ENCODE measurements at places on chromosomes 1 and 21.

- DNase-seq = no peak
Measured at GRCh38 chr1:72432645-72433267, 150.4 kb upstream of the NEGR1 start.

- DNase-seq = no peak
Measured at GRCh38 chr1:202644219-202645096, 65.8 kb downstream of the SYT2 start.

GRCh38 chr1:100699744-100700143, 19.8 kb upstream of the VCAM1 start:
- no peak for DNase-seq

DNA sequence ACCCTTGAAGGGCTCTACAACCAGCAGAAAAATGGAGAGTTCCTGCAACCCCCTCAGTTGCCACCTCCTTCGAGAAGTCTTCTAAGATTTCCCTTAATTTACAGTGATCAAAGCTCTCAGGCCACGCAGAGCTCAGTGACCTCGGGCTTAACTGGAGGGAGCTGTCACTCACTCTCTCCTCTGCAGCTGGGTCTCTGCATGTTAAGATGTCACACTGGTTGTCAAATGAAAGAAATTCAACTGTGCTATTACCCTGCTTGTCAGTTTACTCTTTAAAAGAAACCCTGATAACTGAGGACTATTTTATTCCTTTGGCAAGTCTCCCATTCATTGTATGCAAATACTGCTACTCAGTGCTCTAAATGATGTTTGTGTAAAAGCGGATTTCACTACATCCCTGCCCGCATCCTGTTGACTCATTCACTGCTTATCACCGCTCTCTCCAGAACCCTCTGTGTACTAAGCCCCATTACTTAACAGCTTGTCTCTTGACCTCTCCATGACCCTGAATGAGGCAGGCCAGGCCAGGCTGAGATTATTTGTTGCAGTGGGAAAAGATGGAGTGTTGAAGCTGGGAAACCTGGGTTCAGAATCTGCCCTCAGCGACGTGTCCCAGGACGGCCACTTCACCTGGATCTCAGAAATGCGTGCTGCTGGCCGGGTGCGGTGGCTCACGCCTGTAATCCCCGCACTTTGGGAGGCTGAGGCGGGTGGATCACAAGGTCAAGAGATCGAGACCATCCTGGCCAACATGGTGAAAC, 13.7 kb downstream of the DHRS3 start:
- peak; percentile 83 for DNase-seq

DNA sequence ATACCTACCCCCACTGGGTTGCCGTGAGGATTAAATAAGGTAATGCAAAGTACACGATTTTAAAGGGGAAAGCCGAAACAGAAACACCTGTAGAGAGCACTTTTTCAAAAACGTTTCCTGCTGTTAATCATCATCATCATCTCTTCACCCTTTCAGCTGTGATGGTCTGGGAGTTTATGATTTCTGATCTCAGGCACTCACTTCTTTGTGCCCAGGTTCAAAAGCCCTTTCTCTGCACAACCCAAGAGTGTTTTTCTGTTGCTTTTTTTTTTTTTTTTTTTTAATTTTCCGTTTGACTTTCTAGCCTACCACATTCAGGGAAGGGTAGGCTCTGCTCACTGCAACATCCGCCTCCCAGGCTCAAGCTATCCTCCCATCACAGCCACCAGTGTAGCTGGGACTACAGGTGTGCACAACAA, 936 bp upstream of the UBXN11 start:
- peak; percentile 80 for DNase-seq

DNA sequence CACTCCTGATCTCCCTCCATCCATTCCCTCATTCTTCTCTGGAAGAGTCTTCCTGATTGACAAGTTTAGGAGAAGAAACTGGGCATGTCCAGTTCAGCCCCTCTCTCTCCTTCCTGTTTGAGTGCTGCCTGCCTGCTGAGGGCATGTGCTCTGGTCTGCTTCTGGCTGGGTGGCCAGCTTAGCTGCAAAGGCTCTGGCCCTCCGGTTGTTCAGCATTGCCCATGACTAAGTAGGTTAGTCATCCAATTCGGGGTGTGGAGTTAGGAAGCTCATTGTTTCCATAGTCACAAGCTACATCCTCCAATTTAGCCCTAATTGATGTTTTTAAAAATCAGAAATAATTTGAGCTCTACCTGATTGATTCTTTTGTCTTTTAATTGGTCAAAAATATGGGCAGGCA, 25.6 kb upstream of the PLA2G2E start:
- DNase-seq = no peak

DNA sequence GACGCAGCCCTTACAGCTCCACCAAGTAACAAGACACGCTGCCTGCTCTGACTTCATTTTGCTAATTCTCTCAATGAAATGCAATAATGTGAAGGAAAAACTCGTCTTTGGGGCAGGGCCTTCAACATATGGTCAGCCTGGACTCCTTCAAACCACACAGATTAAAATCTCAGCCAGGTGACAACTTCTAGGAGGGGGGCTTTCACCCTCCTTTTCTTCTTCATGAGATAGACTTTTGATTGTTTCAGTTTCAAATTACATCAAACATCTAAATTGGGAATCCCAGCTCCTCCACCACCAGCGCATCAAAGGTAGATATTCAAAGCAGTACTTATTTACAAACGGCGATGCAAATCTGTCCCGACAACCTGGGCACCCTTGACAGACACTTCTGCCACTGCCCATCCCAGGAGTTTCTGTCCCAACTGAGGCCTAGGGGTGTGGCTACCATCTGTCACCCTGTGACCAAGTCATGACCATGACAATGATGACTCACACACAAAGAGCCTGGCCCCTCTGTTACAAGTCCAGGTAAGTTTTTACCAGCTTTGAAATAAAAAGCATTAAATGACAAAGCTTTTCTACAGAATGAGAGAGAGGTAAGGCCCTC, 29.7 kb downstream of the SSBP3 start:
- peak; percentile 76 for DNase-seq

- no peak for DNase-seq
Measured at GRCh38 chr1:172390301-172390682, 30.2 kb upstream of the C1orf105 start.

GRCh38 chr1:219568733-219569132, 44.2 kb downstream of the ZC3H11B start:
- DNase-seq = no peak

- DNase-seq = no peak
Measured at GRCh38 chr1:224339442-224340033, 9.6 kb upstream of the NVL start.

DNA sequence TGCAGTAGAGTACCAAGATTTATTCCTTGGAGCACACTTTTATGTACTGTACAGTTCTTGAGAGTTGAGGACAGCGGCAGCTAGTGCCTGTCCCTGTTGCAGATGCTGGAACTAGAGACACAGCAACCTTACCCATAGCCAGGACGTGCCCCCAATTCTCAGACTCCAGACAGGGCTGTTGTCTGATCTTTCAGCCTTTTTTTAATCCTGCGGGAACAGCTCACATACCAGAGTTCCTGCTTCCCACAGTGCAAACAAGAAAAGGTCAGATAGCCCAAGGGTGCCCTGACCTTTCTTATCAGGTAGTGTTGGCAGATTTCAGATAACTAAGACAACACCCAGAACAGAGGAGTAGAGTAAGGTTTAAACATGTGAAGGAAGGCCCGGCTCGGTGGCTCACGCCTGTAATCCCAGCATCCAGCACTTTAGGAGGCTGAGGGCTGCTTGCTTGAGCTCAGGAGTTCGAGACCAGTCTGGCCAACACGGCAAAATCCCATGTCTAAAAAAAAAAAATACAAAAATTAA, 78.5 kb downstream of the DOP1B start:
- DNase-seq = no peak

DNA sequence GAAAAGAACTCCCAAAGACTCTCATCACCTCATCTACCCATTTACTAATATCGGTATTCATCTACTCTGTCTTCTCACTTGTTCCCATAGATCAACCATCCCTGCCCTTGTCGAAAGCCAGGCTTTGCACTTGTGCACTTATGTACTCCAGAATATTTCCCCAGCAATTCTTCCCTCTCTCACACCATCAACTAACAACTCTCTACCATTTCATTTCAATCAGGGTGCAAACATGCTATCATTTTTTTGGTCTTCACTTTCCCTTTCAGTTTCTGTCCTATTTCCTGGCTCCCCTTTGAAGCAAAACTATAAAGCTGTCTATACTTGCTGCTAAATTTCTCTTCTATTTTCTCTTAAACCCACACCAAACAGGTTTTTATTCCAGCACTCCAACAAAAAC, 6.7 kb downstream of the C1orf105 start:
- DNase-seq = peak; percentile 62

GRCh38 chr1:151131701-151132334, 14.6 kb downstream of the SEMA6C start:
- DNase-seq = no peak

DNA sequence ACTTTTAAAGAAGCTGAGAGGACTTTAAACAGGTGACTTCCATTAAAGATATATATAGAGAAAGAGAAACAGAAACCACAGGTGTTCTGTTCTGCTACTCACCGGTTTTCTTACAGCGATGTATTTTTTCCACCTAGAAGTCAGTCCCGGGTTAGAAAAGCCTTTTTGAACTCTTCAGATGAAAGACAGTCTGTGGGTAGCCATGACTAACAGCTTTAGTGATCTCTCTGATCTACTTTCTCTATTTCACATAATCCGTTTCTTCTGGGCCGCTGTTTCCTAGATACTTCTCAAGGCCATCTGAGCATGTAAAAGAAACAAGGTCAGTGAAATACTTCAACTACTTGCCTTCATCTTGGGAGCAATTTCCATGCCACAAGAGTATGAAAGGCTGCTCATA, 25.1 kb downstream of the WDR64 start:
- DNase-seq = peak; percentile 84

GRCh38 chr1:70864302-70864701, 183.3 kb downstream of the PTGER3 start:
- DNase-seq = no peak

GRCh38 chr1:56850411-56850810, 4.2 kb upstream of the C8A start:
- no peak for DNase-seq

DNA sequence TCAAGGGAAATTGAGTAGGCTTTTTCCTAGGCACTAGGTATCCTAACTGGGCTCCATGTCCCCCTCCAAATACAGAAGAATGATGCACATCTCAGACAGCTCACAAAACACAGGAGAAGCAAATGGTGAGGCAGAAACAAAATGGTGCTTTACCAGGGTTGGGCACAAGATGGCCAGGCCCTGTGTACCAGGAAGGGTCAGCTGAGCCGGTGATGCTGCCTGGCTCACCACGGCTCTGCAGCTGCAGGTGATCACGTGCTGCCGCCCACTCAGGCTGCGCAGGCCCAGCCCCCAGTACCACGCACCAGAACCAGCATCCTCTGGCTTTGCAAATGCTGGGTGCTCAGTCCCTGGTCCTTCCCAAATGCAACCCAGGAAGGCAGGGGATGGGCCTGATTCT, 993 bp upstream of the DSCAM start:
- no peak for DNase-seq

- no peak for DNase-seq
Measured at GRCh38 chr1:5235355-5235899, 581.0 kb downstream of the AJAP1 start.

- DNase-seq = no peak
Measured at GRCh38 chr1:8145545-8146202, 119.6 kb upstream of the ERRFI1 start.

DNA sequence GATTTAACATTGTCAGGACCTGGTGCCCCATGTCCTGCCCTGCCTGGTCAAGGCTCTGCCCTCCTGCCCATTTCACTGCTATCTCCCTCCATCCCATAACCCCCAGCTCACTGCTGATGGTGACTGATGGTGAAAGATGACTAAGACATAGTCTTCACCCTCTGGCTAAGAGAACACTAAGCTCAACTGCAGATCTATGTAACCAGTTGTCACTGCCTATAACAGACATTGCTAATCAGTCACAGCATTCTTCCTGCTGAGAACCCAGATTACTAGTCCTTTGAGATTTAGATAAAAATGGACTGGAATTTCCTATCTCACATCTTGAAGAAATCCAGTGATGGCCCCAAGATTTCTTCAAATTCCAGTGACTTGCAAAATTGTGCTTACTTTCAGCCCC, 8.0 kb upstream of the ZNF362 start:
- DNase-seq = no peak

DNA sequence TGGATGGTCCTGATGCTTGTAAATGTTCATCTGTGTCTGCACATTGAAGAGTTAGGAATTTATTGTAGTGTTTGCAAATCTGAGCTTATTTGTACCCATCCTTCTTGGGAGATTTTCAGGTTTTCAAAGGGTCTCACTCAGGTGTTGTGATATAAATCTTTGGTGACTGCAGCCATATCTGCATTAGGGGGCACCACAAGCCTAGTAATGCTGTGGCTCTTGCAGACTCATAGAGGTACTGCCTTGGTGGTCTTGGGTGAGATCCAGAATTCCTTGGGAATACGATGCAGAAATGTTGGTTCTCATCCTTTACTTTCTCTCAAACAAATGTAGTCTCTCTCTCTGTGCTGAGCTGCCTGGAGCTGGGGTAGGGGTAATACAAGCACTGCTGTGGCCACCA, 405.9 kb downstream of the TTLL7 start:
- no peak for DNase-seq

GRCh38 chr1:1910033-1910465, 5.0 kb upstream of the CALML6 start:
- DNase-seq = no peak

- DNase-seq = no peak
Measured at GRCh38 chr1:205670150-205670446, 10.2 kb downstream of the SLC45A3 start.

GRCh38 chr1:209989525-209989924, 51.5 kb downstream of the SYT14 start:
- no peak for DNase-seq

DNA sequence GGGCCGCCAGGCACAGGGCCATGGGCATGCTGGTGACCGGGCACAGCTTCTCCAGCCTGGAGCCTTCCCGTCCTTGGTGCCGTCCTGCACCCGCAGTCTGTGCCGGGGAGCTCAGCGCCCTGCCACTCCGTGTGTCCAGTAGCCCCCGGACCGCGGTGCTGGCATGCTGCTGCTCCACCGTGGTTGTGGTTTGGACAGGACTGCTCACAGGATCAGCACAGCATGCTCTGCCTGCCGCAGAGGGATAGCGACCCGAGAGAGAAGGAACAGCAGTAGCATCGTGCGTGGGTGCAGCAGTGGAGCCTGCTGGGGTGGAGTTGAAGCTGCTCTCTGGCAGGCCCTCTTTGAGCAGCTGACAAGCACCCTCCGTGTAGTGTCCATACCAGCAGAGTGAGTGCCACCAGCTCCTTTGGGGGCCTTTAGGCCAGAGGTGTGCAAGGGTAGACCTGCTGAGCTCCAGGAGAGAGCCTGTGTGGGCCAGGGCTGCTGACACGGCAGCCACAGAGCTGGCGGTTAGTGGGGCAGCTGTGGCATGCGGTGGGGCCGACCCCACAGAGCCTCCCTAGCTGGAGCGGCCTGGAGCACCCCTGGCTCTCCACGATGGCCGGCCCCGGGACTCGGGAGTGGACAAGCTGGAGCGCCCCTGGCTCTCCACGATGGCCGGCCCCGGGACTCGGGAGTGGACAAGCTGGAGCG, 6.4 kb upstream of the PCBP3 start:
- DNase-seq = no peak

GRCh38 chr1:150221552-150221951, 14.4 kb downstream of the ANP32E start:
- peak; percentile 67 for DNase-seq

GRCh38 chr1:36107394-36107793, 17.6 kb downstream of the COL8A2 start:
- no peak for DNase-seq
